MV-4-11 (cell line): ENCODE measurements at places on chromosomes 1 and 21.

DNA sequence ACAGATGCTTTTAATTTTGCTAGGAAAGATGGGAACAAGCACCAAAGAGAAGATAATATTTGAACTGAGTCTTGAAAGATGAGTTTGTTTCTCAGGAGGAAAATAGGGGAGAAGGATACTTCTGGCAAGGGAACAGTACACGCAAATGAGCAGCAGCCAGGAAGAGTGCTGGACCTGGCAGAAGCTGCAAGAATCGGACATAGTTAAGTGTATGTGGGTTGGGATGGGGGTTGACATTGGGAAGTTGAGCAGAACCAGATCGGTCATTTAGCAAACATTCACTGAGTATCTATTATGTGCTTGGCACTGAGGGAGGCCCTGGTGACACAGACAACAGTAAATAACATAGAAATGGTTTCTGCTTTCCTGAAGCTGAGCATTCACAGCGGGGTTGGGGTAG is 198.8 kb downstream of the PLPP3 start:
- no peak for DNase-seq

GRCh38 chr1:4265836-4266235 is 365.8 kb upstream of the C1orf174 start:
- no peak for DNase-seq

DNA sequence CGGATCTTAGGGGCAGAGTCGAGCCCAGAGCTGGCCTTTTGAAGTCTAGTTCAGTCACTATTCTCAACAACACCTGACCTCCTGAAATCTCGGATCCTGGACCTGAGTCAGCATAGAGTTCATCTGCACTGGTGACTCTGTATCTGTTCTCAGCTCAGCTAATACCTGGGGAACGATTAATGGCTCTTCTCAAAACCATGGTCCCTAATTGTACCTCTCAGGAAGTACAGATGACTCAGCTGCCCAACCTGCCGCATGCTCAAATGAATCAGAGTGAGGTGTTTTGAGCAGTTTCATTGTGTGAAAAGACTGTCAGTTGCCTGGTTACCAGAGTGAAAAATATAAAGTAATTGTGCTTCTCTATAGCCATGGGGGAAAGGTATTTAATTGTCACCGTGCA is 89.2 kb downstream of the SLC35F3 start:
- no peak for DNase-seq

- no peak for DNase-seq
These were observed 627.7 kb downstream of the PLA2G4A start for GRCh38 chr1:187456446-187456845.

- no peak for DNase-seq
These were observed 255.6 kb downstream of the GRIK3 start for GRCh38 chr1:36778740-36779139.
